ENCODE measurements at places on chromosomes 6 and 20.

DNA sequence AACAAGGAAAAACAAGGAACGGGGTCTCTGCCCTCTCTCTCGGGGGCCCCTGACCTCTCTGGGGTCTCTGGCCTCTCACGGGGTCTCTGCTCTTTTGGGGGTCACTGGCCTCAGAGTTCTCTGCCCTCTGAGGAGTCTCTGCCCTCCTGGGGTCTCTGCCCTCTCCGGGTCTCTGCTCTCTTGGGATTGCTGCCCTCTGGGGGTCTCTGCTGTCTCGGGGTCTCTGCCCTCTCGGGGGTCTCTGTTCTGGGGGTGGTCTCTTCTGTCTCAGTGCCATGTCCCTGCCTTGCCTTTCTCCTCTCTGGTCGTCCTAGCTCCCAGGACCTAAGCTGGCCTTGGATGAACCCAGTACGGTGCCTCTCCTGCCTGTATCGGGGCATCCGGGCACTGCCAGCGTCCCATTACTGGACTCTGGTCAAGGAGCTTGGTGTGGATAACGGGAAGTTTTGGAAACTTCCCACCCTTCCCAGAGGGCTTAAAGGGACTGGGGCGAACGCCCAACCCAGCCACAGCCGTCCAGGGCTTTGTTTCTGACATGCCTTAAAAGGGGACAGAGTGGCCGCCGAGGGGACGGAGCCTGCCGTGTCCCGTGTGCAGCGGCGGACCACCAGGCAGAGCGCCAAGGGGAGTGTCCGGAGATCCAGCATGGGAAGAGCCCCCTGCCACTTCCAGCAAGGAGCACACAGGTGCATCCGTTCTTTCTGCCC is 24.7 kb upstream of the MRGBP start:
- no peak for DNase-seq

GRCh38 chr20:37901240-37901639 is 1.7 kb upstream of the VSTM2L start:
- no peak for DNase-seq

GRCh38 chr20:25619514-25619913 is 4.3 kb downstream of the NANP start:
- no peak for DNase-seq

GRCh38 chr6:72288592-72288991 is 333.3 kb upstream of the KCNQ5 start:
- DNase-seq: no peak

All from NCI-H226 (cell line).